ENCODE measurements at places on chromosomes 4 and X.
A peak's percentile ranks its signal among the peaks of the same experiment; 100 is the strongest.

DNA sequence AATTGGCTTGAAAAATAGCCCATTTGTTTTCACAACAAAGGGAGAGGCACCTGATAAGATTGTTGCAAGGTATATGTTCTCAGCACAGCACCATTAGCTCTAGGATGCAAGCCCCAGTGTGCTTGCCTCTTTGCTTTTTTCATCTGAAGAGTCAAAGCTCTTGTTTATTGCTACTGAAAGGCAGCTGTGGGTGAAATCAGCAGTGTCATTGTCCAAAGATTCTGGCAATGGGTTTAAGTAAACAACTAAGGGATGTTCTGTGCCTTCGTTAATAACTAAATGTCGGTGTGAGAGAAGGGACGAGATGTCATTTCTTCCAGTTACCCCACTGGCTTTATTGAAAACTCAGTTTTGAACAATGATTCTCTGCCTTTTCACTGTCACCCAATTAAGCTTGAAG is 567.7 kb downstream of the KCNIP4 start:
- DNase-seq, result no peak

- DNase-seq, result no peak
Observed at GRCh38 chr4:27414887-27415731, 554.5 kb downstream of the STIM2 start.

DNA sequence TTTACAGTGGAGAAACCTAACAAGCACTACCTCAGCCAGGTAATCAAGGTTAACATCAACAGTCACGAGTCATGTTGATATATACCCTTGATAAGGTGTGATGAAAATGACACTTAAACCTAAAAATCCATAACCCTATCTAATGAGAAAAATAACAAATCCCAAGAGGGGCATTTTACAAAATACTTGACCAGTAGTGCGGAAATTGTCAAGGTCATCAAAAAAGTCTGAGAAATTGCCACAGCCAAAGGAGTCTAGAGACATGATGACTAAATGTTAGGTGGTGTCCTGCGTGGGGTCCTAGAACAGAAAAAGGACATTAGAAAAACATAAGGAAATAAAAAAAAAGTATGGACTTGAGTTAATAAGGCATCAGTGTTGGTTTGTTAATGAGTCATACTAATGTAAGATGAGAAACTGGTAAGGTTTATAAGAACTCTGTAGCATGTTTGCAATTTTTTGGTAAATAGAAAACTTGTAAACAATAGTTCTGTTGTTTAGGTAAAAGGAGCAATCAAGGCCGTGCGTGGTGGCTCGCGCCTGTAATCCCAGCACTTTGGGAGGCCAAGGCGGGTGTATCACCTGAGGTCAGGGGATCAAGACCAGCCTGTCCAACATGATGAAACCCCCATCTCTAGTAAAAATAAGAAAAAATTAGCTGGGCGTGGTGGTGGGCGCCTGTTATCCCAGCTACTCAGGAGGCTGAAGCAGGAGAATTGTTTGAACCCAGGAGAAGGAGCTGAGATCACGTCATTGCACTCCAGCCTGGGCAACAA is 2.9 kb downstream of the RPL36A start:
- DNase-seq, result no peak

GRCh38 chr4:108428923-108429322 is 191.5 kb upstream of the RPL34 start:
- no peak for DNase-seq

- no peak for DNase-seq
Observed at GRCh38 chr4:93648258-93648657, 180.3 kb upstream of the ATOH1 start.

- no peak for DNase-seq
Observed at GRCh38 chr4:75248770-75249407, 265.3 kb downstream of the RCHY1 start.

DNA sequence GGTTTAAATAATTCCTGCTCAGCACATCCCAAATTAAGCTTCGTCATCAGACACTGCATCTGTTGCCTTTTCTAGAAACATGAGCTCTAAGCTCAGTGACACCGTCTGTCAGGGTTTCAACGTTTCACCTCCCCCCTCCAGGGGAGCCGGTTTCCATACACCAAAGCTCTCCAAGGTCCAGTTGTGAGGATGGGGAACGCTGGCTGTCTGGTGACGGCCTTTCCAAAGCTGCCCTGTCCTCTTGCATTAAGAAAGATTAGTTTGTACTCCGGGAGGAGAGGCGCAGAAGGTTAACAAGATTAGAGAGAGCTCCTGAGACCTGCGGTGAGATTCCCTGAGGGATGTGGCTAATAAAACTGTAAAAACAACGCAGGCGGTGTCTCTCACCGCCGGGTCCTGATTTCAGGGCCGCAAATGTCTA is 43.2 kb downstream of the ASMT start:
- peak; percentile 26 for DNase-seq

GRCh38 chr4:118221227-118221800 is 131.5 kb downstream of the PRSS12 start:
- no peak for DNase-seq

DNA sequence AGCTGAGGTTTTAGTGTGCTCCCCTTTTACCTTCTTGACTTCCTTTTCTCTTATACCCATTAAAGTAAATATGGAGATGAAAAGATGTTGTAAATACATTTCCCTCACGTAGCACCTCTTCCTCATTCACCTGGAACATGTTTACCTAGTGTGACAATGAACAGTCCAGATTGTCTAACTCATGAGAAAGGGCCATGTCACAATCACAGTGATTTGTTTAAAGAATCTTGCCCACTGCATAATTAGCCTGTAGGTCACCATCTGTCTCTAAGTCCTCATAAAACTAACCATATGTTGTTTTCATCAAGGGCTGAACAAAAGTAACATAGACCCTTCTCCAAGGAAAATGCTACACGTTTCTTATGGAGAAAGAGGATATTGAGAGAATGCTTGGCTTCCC is 85.7 kb downstream of the TSPAN5 start:
- no peak for DNase-seq
